ENCODE measurements at places on chromosomes 12 and 14. TPM values are rescaled to one million over a fixed set of nuclear protein-coding genes. Genes with fewer than 3 reads are reported as not detected.

The ANO6 gene
- 74.8 TPM for total RNA-seq

DNA sequence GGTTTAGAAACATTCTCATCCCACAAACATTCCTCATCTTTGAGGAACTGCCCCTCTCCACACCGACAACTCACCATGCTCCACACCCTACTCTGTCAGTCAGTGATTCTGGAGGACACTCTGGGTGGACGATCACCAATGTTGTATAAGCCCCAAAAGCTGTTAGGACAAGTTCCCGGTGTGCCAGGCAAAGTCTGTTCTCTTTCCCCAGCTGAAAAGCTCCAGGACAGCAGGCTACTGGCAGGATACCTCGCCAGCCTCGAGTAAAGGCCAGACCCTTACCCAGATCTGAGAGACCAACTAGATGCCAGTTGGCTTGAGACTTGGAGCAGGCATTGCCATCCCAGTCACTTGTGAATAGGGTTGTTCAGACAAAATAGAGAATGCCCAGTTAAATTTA, 12.0 kb downstream of the KRT5 start:
- no peak for DNase-seq

DNA sequence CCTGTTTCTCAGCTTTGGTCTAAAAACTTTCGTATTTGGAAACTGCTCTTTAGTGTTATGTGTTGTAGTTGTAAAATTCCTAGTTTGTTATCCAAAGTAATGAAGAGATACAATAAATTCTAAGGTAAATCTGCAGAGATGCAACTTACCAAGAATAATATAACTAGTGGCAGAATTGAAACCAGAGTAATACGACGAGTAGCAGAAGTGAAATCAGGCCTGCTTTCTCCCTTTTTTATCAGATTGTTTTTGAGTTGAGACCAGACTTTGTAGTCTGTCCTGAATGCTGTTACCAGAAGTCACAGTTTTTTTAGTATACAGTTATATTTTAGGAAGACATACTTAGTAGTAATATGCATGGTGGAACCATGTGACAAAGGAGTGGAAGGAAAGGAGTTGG, 12.5 kb downstream of the PAPOLA start:
- no peak for DNase-seq

- DNase-seq: no peak
Observed at GRCh38 chr12:1205512-1206060, 214.6 kb downstream of the ERC1 start.

DNA sequence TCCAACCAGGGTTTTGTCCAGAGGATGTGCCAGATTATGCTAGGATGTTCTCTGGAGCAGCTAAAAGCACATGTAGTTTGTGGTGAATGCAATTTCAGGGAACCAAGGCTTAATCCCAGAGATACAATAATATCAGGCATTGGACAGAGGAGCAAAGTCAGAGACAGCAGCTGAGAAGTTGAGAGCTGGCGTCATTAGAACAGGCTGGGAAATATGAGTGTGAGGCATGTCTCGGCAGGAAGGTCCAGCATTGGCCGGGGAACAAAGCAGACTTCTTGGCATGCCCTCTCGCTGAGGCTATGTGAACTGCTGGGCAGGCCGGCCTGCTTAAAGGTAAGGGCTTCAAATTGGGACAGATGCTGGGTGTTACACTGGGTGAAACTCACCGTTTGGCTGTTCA, 125.4 kb downstream of the CAND1 start:
- DNase-seq: peak; percentile 86

DNA sequence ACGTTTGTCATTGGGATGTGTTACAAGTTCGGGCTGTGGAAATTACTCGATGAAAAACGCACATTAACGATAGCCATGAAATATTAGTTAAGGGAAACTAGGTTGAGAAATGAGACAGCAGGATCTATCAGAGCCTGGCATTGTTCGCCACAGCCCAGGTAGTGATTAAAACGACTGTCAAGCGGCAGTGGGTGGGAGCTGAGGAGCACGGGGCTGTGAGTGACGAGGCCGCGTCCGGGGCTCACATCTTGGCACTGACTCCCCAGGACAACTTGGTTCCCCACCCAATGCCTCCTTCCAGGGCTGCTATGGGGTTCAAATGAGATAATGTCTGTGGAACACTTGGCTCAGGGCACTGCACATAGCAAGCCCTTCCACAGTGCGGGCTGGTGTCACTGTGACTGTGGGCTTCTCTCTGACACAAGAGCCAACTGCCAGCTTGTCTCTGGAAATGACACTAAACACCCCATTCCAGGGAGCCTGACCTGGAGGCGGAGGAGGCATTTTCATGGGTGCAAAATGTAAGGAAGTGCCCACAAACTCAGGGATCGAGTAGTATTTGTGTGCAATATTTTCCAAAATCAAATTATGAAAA, 19.3 kb downstream of the MMAB start:
- DNase-seq: no peak

DNA sequence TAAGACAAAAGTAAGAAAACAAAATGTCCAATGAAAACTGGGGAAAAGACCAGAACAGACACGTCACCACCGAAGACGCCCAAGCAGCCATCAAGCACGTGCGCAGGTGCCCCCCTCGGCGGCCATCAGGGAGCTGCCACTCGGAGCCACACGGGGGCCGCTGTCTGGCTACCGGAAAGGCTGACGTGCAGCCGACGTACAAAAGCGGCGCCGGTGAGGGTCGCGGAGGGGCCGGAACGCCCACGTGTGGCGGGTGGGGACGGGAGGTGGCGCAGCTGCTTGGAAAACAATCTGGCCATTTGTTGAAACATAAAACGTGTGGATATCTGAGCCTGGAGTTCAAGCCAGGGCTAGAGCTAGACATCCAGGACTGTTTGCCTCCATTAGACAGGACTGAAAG, 60.7 kb downstream of the GALNT9 start:
- DNase-seq: no peak

- no peak for DNase-seq
Observed at GRCh38 chr14:86257973-86258372, 728.0 kb downstream of the FLRT2 start.

GRCh38 chr12:66140731-66141130, 10.2 kb upstream of the LLPH start:
- DNase-seq: no peak
